ENCODE measurements at places on chromosomes 3 and 15. TPM values are rescaled to one million over a fixed set of nuclear protein-coding genes. Genes with fewer than 3 reads are reported as not detected.

- DNase-seq, result no peak
These were observed 34.1 kb downstream of the NGLY1 start for GRCh38 chr3:25749031-25749581.

DNA sequence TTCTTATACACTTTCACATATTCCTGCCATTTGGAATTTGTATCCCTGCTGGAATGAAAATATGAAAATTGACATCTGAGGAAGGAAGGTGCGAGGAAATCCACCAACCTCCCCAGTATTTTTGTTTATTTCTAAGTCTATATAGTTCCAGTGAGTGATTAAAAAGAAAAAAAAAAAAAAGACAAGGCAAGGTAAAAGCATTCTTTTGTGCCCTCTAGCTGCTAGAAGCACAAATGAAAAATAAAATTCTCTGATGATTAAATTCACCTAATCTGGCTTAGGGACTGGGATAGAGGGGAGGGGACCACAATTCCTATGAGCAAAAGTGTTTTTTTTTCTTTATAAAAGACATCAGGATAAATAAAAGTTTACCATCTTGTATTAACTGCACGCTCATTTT is 370.9 kb downstream of the NR2F2 start:
- peak; percentile 21 for DNase-seq

DNA sequence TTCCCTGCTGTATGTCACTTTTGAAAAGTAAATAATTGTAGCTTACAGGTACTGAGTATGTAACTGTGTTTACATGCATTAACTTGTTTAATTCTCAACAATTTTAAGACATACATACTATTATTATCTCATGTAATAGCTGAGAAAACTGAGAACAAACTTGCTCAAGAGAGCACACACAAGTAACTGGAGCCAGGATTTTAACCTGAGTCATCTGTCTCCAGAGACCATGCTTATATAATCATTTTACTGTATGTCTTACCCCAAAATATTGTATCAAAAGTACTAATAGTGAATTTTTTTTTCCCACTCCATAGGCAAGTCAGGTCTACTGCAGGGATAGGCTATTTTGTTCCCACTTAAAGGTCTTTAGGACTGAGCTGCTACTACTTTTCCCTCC is 95.4 kb downstream of the FEZF2 start:
- DNase-seq, result no peak

DNA sequence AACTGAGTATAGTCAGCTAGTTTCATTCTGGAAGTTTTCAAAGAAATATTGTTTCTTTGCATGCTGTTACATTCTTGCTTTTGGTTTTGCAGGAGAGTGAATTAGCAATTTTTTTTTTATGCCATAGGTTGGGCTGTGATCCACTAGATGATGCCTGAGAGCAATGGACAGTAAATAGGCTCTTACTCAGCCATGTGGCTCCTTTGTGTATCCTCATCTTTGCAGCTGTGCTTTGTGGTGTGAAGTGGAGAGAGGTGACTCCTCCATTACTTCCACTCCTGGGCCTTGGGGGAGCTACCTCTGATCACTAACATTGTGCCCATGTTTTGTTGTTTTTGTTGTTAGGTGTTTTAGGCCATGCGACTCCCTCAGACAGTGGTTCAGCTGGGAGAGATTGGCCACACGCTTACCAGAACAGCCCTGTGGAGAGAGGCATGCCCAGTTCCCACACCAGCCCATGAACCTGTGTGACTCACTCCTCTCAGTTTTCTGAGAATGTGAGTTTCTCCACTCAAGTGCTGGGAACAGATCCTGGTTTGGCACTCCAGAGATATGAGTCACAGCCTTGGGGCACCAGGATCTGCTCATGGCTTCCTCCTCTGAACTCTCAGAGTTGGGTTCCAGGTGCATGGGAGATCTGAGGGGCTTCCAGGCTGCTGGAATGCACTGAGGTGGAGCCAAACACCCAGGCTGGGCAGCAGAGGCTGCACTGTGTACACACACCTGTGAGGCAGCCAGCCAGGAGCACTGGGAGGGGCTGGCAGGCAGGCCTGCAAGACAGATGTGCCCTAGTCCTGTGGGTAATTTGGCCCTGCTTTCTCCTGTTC is 785.3 kb downstream of the ROBO2 start:
- DNase-seq, result peak; percentile 76

- no peak for DNase-seq
These were observed 37.6 kb downstream of the VIPR1 start for GRCh38 chr3:42539871-42540714.

- peak; percentile 45 for DNase-seq
These were observed 88.7 kb downstream of the GABRG3 start for GRCh38 chr15:27059610-27060202.

DNA sequence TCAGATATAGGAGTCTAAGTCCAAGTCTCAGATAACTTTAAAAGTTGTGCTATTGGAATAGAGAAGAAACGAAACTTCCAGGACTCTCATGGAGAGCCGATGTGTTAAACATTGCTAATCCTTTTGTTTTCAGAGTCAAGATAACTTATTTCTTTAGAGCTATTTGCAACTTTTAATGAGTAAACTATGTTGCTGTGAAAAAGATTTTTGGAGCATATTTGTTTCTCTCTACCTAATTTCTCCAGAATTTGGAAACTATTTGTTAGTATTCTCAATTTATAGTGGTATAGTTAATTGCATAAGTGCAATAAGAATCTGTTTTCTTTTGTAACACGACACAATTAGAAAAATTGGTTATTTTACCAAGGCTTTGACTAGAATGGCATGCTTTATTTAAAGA is 588.9 kb downstream of the NTRK3 start:
- no peak for DNase-seq

- DNase-seq, result no peak
These were observed 476.3 kb downstream of the AGBL1 start for GRCh38 chr15:86555939-86556338.

DNA sequence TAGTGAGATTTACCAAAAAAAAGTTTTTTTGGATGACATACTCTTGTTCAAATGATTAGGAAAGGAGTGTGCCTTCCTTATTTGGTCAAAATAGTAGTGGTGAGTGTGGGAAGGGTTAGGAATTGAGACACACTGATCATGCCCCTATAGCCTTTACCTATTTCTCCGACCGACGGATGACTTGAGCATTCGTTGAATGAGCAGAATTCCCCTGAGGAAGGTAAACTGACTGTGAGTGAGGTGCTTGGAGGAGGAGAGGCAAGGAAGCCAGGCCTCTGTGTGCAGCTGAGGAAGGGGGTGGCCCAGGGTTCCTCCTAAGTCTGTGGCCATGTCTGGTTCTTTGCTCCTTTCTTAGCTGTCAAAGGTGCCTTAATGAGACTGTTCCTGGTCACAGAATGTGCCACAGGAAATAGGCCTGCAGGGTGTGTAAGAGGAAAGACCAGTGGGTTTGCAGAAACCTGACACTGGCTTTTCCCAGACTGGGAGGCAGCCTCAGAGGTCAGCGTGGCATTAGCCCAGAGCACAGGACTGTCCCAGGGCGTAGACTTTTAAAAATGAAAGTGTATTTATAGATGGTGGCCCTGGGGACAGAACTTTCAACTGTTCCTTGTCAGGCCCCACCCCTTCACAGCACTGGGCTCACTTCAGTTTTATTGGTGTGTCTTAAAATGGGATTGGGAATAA is 307.7 kb upstream of the C2CD4B start:
- DNase-seq, result no peak

DNA sequence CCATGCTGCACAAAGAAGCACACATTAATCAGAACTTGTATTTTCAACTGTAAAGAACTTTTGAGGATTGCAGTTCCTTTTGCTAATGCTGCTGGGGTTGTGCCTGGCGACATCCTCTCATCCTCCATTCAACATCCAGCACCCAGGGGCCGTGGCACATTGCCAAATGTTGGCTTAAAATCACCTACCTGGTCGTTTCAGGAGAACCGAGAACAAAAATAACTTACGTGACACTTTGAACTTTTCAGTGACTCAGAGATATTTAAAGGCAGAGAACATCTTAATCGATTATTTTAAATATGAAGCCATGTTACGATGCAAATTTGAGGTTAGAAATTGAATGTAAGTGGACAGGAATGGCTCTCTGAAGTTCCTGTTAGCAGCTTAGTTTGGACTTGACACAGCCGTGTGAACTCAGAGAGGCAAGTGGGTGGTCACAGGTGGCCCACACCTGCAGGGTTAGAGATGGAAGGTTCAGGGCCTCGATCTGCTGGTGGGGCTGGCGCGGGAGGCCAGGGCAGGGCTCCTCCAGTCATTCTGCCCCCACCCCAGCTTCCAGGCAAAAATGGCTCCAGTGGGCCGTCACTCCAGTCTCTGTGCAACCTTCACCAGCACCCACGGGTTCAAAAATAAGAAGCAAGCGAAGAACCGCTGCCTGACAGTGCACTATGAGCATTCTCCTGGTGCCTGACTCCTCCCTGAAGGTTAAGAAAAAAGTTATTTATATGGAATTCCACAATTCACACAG is 12.2 kb downstream of the LRRK1 start:
- no peak for DNase-seq

GRCh38 chr3:56864918-56865524 is 63.3 kb upstream of the ARHGEF3 start:
- no peak for DNase-seq

DNA sequence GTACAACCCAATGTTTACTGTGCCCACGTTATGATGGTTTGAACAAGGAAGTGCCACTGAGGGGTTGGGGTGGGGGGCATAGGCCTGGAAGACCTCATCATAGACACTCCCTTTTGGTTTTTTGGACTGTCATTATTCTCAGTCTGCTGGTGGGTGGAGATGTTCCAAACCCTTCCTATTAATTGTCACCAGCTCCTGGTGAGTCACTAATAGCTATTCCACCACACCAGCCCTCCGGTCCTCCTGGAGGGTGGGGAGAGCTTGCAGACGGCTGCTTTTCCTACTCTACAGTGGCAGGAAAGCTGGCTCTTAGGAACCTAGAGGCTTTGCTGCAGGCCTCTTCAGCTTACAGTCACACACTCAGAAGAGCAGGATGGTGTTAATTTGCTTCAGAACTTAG is 9.0 kb upstream of the COPG1 start:
- DNase-seq, result peak; percentile 61

- DNase-seq, result no peak
These were observed 86.6 kb downstream of the SNRK start for GRCh38 chr3:43372809-43373559.

GRCh38 chr3:152497457-152497856 is 228.7 kb downstream of the MBNL1 start:
- no peak for DNase-seq

GRCh38 chr3:102124704-102125103 is 275.4 kb downstream of the NFKBIZ start:
- DNase-seq, result no peak

- DNase-seq, result no peak
These were observed 7.4 kb downstream of the GOLM2 start for GRCh38 chr15:44295750-44296431.

- DNase-seq, result no peak
These were observed 272.3 kb upstream of the NECTIN3 start for GRCh38 chr3:110799271-110799670.

DNA sequence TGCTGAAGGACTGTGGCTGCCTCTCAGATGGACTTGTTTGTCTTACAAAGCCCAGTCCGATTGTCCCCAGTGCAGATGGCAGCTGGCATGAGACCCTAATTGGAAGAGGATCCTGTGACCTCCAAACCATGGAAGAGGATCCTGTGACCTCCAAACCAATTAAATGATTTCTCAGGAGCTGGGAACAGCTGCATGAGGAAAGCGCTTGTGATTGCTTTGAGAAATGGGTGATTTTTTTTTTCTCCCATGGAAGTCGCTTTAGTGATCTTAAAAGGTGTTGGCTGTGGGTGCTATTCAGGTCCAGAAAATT is 68.4 kb upstream of the LARS2 start:
- DNase-seq, result no peak

GRCh38 chr15:59355730-59356129 is 16.9 kb downstream of the MYO1E start:
- DNase-seq, result no peak

The ARPIN gene
- 16.4 TPM for total RNA-seq

The ERC2 gene
- not detected for total RNA-seq

The IGF1R gene
- 109 TPM for total RNA-seq

The SST gene
- 309 TPM for total RNA-seq

The CD276 gene
- total RNA-seq, result 198 TPM

The FXR1 gene
- 115 TPM for total RNA-seq

The RAF1 gene
- 67.3 TPM for total RNA-seq

The MKRN2OS gene
- not detected for total RNA-seq

The PLSCR2 gene
- not detected for total RNA-seq
